ENCODE measurements at places on chromosomes 7 and 10.

DNA sequence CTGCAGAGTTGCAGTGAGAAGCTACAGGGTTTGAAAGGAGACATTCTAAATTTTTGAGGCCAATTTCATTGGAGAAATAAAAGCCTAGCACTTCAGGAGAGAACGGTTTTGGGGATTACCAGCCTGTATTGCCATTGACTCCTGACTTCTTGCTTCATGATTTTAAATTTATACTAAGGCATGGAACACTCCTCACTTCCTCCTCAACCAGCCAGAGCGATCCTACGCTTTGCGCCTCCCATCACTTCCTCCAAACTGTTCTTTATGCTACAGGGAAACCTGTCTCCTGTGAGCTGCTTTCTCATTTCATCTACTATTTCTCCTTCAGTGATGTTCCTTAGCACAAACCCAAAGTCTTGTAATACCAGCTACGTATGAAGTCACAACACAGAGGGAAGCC lies 495.1 kb downstream of the SUGCT start:
- DNase-seq, result no peak

- DNase-seq, result no peak
Measured at GRCh38 chr7:20030417-20030816, 186.8 kb downstream of the MACC1 start.

- DNase-seq, result no peak
Measured at GRCh38 chr7:22435105-22435504, 64.9 kb downstream of the STEAP1B start.

DNA sequence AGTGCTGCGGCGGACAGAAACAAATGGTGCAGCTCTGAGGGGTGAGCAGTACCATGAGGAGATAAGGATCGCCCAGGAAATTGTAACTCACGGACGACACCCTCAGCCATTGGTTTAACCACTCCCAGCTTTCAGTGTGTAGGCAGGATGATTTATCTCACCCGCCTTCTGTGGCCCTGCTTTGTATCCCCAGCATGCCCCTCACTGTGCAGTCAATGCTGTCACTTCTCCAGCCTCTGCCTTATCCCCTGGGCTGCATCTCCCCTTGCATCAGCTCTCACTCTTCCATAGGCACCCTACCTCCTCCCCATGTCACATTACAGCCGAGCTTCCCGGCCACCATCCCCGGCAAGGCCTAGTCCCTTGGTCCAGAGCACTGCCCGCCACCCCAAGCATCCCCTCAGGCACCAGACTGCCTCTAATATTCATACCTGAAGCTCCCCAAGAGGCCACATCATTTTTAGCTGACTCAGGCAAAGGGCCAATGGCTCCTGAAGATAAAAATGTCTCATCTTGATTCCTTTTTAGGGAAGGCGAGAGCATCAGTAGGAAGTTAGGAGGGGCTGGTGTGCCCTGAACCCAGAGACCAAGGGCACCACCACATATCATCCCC lies 77.1 kb downstream of the CARD11 start:
- no peak for DNase-seq

DNA sequence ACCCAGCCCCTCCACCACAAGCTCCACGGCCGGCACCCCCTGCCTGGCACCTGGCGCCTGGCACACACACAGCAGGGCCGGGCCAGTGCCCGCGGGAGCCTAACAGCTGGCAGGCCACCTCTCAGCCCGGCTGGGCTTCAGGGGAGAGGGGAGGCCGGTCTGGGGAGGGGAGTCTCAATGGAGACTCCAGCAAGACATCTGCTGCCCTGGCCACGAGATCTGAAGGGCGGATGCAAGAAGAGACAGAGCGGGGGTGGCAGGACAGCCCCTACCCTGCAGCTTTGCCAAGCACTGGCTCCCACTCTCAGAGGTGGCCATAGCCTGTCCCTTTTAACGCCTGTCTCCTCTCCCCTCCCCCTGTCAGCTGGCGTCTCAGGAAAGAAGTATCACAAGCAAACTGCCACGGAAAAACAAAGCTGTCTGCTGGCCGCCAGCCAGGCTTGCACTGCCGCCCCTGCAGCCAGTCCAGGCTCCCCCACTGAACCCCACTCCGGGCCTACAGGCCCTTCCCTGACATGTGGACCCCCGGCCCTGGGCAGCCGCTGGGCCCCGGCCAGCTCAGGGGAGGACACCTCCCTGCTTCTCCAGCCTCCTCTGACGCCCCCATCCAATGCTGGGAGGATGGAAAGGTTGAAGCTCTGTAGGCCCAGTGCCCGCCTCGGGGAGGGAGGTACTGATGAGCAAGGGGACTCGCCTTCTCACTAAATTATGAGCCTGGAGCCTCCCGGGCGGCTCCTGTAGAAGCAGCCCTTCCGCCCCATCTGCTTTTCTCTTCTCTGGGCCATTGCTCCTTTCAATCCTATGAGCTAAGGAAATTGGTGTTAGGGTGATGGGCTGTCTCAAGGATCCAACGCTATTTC lies 178.4 kb downstream of the ARHGAP12 start:
- no peak for DNase-seq

GRCh38 chr10:43739161-43739560 lies 90.5 kb upstream of the ZNF32 start:
- DNase-seq, result no peak

DNA sequence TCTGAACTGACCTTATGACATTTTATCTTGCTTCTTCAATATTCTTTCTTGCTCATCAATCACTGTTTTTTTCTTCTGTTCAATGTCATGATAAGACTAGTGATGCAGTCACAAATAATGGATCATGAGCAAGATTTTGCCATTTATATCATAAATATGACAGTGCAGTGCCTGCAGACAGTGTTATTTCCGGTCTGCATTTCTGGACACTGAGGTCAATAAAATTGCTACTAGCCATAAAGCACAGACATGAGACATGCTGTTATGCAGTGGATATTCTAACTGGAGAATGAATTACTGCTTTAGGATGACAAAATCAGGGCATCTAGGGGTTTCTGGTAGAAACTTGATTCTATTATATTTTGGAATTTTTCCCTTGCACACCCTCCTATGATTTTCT lies 1509.7 kb upstream of the LRRTM3 start:
- DNase-seq, result no peak

DNA sequence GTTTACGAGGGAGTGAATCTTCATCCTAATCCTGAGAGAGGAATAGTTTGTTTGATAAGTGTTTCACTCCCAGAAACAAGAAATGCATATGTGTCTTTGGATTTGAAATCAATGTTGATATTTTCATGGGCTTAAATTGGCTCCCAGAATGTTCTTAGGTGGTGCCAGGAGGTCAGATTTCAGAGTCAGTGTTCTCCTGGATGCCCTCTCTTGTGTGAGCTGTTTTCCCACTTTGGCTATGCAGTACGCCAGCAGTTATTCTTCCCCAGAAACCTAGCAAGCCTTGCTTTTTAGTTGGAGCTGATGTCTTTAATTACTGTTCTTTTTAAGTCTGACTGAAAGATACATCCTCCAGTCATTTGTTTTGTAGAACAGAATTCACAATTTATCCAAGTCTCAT lies 291.4 kb downstream of the DNAJB9 start:
- no peak for DNase-seq
